ENCODE measurements at places on chromosomes 4 and X.

GRCh38 chr4:94762326-94762725 lies 4.6 kb downstream of the BMPR1B start:
- DNase-seq, result no peak

DNA sequence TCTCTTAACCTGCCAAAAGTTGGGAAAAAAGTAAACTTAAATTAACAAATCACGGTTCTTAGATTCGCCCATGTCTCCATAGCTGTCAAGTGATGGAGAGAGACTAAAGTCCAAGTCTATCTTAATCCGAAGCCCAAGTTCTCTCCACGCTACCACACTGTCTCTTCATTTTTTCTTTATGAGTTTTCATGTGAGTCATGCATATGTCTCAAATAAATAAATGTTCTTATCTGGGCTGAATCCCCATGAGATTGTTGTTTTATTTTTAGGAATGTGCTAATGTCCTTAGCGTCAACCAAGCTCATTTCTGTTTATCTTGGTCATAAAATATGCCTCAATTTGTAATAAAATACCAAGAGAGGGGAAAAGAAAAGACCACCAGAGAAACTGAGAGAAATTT lies 169.3 kb downstream of the RCHY1 start:
- DNase-seq, result no peak

- no peak for DNase-seq
Measured at GRCh38 chrX:22155126-22155525, 117.6 kb upstream of the CBLL2 start.

GRCh38 chr4:15935504-15936402 lies 2.8 kb downstream of the FGFBP1 start:
- DNase-seq, result no peak

- no peak for DNase-seq
Measured at GRCh38 chr4:16140879-16141249, 57.0 kb upstream of the PROM1 start.

DNA sequence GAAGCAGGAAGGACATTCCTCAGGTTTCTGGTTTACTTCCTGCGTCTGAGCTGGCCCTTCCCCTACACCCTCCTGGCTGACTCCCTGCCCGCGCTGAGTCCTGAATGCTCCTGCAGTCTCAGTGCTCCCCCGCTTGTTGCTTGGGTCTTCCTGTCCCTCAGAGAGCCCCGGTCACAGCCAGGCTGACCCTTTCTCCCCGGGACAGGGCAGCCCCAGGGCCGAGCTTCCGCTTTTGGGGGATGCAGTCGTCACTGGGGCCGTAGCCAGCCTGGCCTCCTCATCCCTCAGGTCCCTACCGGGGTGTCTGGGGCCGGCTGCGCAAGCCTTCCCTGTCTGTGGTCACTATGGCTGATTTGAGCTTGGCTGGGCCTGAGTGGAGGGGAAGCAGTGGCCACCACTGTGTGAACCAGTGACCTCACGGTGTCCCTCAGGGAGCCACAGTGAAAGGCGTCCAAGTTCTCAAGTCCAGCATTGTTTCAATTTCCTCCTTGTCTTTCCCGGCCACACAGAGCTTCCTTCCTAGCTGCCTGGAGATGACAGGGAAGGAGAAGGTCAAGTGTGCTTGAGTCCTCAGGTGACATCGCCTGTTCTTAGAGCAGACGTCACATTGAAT lies 34.1 kb upstream of the ASMTL start:
- no peak for DNase-seq

DNA sequence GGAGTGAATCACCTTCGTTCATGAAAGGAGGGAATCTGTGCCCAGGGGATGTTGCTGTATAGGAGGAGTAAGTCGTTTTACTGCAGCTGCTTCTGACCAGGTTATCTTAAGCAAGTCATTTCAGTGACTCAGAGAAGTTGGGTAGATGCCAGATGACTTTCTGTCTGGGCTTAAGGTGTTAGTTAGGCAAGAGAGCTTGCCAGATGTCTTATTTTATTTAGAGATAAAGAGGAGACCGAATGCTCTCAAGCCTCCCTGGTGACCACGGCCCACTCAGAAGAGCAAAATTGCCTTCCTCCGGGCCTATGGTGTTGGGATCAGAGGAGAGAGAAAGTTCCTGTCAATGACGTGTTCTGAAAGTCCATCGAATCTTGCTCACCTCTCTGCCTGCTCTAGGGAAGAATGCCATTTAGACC lies 16.3 kb upstream of the ZNF827 start:
- DNase-seq, result no peak

DNA sequence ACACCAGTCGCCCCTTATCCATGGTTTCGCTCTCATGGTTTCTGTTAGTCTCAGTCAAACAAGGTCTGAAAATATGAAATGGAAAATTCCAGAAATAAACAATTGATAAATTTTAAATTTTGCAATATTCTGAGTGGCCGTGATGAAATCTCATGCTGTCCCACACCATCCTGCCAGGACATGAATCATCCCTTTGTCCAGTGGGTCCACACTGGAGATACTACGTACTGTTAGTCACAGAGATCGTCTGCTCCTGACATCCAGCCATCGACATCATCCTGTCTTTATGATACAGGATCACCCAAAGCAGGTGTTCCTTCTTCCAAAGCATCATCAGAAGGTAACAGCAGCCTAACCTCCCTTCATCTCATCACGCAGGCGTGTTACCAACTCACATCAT lies 76.5 kb upstream of the MSX1 start:
- DNase-seq, result no peak

DNA sequence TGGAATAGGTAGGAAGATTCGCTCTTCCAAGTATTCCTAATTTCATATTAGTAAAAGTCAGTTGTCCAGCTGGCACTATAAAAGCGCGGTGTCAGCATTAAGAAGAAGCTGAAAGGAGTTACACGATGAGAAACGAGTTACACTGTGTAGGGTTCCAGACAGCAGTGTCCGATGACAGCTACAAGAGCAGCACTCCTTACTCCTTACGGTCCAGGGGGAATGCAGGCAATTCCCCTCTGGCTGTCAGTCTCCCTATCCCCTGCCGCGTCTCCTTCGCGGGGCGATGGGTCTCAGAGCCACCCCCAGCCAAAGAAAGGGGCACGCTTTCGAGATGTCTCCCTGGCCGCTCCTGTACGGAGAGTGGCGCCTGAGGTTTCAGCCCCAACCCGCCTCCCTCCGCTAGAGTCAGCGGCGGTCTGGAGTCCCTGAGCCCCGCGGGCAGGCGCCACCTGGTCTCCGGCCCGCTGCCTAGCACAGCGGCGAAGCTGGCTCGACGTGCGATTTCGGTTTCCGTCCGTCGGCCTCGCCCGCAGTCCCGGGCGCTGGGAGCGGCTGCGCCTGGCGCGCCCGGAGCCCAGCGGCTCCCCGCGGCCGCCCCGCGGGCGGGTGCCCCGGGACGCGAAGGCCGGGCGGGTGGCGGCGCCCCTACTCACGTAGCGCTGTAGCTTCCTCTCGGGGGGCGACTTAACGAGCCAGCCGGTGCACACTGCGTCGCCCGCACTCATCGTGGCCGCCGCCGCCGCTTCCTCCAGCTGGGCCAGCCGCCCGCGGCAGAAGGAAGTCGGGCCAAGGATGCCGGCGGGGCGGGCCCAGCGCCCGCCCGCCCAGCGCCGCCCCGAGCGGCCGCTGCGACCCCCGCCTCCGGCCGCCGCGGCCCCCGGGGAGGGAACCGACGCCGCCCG lies at the start of gene GAB3:
Gene GAB3, minus strand, starts transcription at position 777 of the 902 bp plus-strand sequence. Its CDS starts 52 bp downstream, at position 725.
- DNase-seq, result no peak
